ENCODE measurements at places on chromosomes 3 and 15.

GRCh38 chr3:135930255-135930654, 35.3 kb upstream of the PPP2R3A start:
- no peaks in the 10 kb centered on the region for H3K36me3 ChIP-seq
- no peak overlapping the region for H3K4me3 ChIP-seq
- no peak overlapping the region for H3K27ac ChIP-seq
- no peaks in the 10 kb centered on the region for H3K27me3 ChIP-seq
- no peaks in the 10 kb centered on the region for H3K4me1 ChIP-seq
- no peak for DNase-seq

DNA sequence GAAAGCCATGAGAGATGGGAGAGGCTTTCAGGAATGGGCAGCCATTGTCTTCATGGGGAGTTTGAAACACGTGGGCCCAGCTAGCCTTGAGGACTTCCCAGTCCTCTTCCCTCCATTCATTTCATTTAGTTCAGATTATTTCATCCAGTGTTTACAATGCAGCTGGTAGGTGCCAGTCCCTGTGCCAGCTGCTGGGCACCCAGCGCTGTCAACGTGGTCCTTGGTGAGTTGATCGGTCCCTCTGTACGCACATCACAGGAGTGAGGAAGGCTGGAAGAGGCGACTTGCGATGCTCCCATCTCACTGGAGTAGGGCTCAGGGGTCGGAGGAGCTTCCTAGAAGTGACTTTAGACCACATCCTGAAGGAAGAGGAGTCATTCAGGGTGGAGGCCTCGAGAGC, 206.4 kb upstream of the BHLHE40 start:
- H3K4me3 ChIP-seq, result no peak overlapping the region
- H3K36me3 ChIP-seq, result no peaks in the 10 kb centered on the region
- no peaks in the 10 kb centered on the region for H3K4me1 ChIP-seq
- H3K27me3 ChIP-seq, result no peaks in the 10 kb centered on the region
- no peak overlapping the region for H3K27ac ChIP-seq

GRCh38 chr3:99186016-99186415, 284.5 kb upstream of the DCBLD2 start:
- no peaks in the 10 kb centered on the region for H3K27me3 ChIP-seq
- DNase-seq, result no peak
- H3K4me1 ChIP-seq, result no peaks in the 10 kb centered on the region
- H3K27ac ChIP-seq, result no peak overlapping the region

DNA sequence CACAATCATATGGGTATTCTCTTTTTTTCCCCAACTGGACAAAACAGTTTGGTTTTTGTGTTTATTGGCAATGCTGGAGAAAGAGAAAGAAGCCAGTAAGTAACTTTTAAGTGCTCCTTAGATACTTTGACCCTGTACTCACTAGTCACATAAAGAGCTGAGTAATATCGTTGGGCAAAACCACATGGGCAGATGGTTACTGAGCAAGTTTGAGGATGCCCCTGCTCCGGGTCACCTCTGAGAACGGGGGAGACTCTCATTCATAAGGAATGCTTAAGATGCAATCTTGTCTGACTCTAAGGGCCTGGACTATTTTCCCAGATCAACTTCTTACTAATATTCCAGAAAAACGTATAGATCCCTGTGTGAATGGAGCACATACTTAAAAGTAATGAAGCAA, 106.4 kb upstream of the SLC2A2 start:
- no peak for DNase-seq
- no peaks in the 10 kb centered on the region for H3K4me1 ChIP-seq
- no peak overlapping the region for H3K27ac ChIP-seq
- no peaks in the 10 kb centered on the region for H3K36me3 ChIP-seq
- H3K4me3 ChIP-seq, result no peak overlapping the region

- no peaks in the 10 kb centered on the region for H3K27me3 ChIP-seq
- H3K27ac ChIP-seq, result no peak overlapping the region
- H3K4me1 ChIP-seq, result peaks cover 9% of the 10 kb centered on the region
- H3K4me3 ChIP-seq, result no peak overlapping the region
- DNase-seq, result no peak
- no peaks in the 10 kb centered on the region for H3K36me3 ChIP-seq
These were observed 5.4 kb downstream of the ZIC1 start for GRCh38 chr3:147414390-147415138.

DNA sequence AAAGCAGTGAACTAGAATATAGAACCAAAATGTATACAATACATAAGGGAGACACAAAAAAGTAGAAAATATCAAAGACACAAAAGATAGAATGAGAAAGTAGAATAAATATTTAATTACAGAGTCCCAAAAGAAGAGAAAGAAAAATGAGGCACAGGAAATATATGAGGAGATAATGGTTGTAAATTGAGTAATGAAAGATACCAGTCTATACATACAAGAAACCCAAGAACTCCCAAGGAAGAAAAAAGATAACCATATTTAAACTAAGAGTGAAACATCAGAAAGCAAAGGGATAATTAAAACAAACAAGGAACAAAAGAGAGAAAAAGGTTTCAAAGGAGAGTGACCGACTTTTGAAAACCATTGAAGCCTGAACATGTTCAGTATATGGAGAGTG, 47.3 kb downstream of the CPEB1 start:
- H3K4me3 ChIP-seq, result no peak overlapping the region
- no peaks in the 10 kb centered on the region for H3K36me3 ChIP-seq
- no peaks in the 10 kb centered on the region for H3K4me1 ChIP-seq
- no peak for DNase-seq
- no peak overlapping the region for H3K27ac ChIP-seq

GRCh38 chr3:185046164-185046515, 106.7 kb downstream of the C3orf70 start:
- H3K27ac ChIP-seq, result no peak overlapping the region
- no peaks in the 10 kb centered on the region for H3K27me3 ChIP-seq
- no peak for DNase-seq
- no peak overlapping the region for H3K4me3 ChIP-seq

GRCh38 chr15:70812827-70813364, 41.1 kb downstream of the LARP6 start:
- no peaks in the 10 kb centered on the region for H3K36me3 ChIP-seq
- DNase-seq, result no peak
- H3K4me1 ChIP-seq, result no peaks in the 10 kb centered on the region
- H3K4me3 ChIP-seq, result no peak overlapping the region
